ENCODE measurements at places on chromosomes 12 and 14.

GRCh38 chr12:38783304-38783703 is 122.1 kb downstream of the CPNE8 start:
- no peak for DNase-seq

GRCh38 chr12:11559626-11560340 is 89.7 kb upstream of the ETV6 start:
- no peak for DNase-seq

DNA sequence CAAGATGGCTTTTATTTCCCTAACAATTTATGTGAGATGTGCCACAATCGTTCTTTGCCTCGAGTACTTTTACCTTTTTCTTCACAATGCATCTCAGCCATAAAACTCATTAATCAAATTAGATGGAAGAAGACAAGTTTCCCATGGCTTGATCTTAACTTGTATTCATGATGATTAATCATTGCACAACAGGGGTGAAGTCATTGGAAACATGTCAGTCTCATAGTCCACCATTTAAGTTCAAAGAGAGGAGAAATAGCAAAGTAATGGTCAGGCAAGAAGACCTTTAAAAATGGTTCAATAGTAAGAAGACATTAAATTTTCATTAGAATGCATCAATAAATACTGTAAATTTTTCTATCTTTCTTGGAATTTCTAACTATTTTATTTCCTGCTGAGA is 136.3 kb downstream of the FOXG1 start:
- DNase-seq: no peak

- DNase-seq: no peak
These were observed 854.0 kb upstream of the SEL1L start for GRCh38 chr14:82387699-82388098.

Data from foreskin melanocyte (primary cell).